ENCODE measurements at places on chromosomes 3 and 15. TPM values are rescaled to one million over a fixed set of nuclear protein-coding genes. Genes with fewer than 3 reads are reported as not detected.
A peak's percentile ranks its signal among the peaks of the same experiment; 100 is the strongest.

The TRAIP gene
- total RNA-seq = 1.9 TPM

The ALDH1A2 gene
- 6.1 TPM for total RNA-seq

- DNase-seq = no peak
These were observed 13.7 kb downstream of the CELF6 start for GRCh38 chr15:72306211-72306785.

DNA sequence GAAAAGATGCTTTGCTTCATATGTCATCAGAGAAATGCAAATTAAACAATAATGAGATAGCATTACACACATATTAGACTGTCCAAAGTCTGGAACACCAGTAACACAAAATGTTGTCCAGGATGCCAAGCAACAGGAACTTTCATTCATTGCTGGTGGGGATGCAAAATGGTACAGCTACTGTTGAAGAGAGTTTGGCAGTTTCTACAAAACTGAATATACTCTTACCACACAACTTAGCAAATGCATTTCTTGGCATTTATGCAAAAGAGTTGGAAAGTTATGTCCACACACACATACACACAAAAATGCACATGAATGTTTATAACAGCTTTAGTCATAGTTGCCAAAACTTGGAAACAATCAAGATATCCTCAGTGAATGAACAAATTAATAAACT is 195.2 kb upstream of the MME start:
- DNase-seq = no peak

DNA sequence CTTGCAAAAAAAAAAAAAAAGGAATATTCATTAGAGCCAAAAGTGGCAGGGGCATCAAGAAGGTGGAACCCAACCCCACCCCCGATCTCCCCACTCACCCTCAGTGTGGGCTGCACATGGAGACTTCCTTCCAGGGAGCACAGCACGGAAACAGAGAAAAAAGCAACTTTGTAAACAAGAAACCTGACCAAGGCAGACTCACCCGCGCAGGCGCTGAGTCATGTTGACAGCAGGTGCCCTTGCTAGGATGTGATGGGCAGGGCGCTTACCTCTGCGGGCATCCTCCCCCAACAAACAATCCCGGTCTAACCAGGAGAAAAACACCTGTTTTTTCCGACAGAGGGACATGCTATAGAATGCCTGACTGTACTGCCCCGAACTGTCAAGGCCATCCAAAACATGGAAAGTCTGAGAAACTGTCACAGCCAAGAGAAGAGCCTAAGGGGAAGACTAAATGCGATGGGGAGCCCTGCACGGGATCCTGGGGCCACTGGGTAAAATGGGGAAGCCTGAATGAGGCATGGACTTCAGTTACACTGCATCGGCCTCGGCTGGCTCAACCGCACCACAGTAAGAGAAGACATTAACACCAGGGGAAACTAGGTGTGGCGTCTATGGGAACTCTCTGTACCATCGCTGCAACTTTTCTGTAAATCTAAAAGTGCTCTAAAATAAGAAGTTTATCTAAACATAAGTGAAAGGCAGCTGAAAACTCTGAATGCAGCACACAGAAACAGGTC is 66.7 kb upstream of the GATA2 start:
- no peak for DNase-seq

DNA sequence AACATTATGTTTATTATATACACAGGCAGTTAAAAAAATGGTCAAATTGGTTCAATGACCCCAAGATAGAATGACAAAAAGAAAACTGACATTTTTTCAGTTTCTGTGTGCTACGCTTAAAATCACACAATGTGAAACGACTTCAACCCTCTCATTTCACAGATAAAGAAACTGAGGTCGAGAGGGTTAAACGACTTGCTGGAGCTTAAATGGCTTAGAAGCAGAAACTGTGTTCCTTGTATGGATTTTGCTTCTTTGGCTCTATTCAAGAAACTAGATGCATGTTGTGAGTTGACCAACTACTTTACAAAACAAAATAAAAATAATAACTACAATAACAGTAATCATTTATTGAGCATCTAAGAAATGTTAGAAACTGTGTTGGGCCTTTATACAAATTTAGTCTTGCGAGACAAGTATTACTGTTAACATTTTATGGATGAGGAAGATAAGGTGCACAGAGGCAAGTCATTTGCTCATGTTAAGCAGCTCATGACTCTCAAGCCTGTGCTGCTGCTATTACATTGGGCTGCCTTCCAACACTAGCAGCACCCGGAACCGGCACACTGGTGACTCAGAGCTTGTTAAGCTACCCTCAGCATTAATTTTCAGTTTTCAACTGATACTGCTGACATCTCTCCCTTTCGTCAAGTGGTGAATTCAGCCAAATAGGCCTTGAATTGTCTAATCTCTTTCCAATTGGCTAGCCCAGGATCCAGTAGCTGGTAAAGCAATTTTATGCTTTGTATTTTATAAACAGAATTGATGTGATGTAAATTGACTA is 487.6 kb downstream of the NAALADL2 start:
- DNase-seq = peak; percentile 56
